ENCODE measurements at places on chromosomes 5 and 9.

GRCh38 chr9:124855566-124855943 is 2.3 kb downstream of the WDR38 start:
- DNase-seq, result no peak

DNA sequence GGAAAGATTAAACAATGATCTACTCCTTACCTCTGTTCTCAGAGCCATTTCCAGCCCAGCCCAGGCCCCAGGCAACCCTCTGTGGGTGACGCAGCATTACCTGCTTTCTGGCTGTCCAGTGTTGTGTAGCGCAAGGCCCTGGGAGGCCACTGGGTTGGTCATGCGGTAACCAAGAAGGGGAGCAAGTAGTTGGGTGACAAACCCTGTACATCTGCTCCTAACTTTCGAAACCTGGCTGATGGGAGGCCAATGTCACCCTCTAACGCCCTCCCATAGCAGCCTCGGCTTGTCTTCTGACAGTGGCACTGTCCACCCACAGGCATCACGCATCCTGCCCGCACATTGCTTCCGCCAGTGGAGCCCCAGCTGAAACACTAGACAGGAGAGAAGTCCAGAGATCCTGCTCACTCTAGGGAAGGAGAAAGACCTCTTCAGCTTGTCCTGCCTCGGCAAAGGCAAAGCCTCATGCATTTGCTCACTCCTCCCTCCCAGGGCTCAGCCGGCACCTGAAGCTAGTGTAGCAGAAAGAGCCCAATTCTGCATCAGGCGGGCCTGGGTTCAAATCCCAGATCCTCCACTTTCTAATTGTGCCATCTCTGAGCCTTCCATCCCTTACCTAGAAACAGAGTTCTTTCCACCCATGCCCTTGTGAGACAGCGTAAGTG is 94.6 kb downstream of the ADAMTS2 start:
- no peak for DNase-seq

DNA sequence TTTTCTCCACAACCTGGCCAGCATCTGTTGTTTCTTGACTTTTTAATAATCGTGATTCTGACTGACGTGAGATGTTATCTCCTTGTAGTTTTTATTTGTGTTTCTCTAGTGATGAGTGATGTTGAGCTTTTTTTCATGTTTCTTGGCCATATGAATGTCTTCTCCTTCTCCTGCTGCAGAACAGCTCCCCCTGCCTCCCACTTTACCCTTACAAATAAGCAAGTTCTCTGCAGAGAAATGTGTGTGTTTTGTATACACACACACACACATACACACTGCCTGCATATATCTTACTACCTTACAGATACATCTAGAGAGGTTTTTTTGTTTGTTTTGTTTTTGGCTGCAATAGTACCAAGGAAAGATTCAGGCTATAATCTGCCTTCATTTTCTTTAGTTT is 88.7 kb upstream of the PHF24 start:
- DNase-seq, result no peak

DNA sequence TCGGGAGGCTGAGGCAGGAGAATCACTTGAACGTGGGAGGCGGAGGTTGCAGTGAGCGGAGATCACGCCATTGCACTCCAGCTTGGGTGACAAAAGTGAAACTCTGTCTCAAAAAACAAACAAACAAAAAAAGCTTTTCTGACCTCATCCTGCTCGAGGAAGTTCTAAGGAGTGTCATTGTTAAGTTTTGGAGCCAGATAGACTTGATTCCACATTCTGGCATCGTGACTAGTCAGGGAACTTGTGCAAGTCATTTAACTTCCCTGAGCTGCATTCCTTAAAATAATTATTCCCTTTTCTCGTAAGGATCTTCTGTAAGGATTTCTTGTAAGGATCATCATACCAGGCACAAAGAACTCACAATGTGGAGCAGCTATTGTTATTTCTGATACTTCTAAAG is 26.2 kb downstream of the SNX24 start:
- DNase-seq, result no peak

DNA sequence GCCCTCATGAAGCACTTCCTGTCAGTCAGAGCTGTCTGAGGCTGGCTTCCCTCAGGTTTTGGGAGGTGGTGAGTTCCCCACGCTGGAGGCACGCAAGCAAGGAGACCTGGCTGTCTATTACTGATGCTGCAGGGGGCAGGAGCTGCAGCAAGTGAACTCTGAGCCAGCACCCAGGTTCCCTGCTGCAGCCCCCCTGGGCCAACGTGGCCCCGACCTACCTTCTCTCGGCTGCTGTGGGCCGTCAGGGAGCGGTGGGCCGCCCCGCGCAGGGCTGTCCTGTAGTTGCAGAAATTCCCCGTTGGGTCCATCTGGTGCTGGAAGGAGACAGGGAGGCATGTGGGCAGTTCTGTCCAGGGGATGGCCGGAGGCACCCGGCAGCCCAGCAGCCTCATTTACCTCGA is 46.8 kb upstream of the RNF130 start:
- no peak for DNase-seq

DNA sequence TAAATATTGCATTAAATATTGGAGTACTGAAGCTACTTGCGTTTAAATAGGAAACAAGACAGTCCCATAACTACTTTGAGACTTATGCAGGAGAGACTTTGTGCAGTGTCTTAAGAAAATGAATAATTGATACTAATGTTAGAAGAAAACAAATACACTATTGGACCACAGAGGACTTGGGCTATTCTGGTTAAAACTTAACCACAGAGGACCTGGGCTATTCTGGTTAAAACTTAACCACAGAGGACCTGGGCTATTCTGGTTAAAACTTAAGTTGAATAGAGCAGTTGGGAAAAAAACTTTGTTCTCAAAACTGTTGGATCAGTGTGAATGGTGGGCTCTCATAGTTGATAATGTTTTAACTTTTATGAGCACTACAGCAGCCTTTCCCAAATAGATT is 141.7 kb downstream of the WDR70 start:
- no peak for DNase-seq

- no peak for DNase-seq
Observed at GRCh38 chr9:104856413-104856941, 71.5 kb downstream of the ABCA1 start.

DNA sequence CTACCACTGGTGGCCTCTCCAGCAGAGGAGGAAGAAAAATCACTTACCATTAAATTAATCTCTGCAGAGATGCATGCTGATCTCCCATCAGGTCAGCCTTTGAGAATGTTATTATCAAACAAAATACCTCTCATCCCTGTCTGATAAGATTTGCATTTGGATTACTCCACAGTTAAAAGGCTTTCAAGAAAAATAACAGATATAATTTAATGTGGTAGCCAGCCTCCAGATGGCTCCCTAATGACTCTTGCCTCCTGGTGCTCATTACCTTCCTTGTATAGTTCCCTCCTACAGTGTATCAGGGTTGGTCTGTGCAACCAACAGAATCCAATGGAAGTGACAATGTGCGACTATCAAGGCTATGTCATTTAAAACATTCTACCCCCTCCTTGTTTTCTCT is 63.6 kb upstream of the TNPO1 start:
- DNase-seq, result no peak

GRCh38 chr5:90898326-90899013 is 339.9 kb downstream of the ADGRV1 start:
- DNase-seq, result peak; percentile 27

- no peak for DNase-seq
Observed at GRCh38 chr5:35794328-35794619, 62.4 kb upstream of the IL7R start.

DNA sequence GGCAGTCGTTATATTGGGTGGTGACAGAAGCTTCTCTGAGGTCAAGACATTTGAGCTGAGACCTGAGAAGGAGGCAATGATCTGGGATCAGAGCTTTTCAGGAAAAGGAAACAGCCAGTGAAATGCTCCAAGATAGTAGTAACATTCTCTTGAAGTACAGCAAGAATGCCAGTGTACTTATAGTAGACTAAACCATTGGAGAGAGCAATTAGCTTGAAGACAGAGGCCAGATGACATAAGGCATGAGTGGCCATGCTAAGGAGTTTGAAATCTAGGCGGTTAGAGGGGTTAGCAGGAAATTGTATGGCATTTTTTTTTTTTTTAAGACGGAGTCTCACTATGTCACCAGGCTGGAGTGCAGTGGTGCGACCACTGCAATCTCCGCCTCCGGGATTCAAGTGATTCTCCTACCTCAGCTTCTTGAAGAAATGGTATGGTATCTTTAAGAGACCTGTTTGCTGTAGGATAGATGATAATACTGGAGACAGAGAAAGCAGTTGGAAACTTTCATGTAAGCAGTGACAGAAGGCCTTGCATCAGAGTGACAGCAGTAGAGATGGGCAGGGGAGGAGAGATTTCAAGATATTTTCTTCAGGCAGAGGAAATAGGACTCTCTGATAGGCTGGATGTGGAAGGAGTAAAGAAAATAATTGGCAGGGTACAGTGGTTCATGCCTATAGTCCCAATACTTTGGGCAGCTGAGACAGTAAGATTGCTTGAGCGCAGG is 482.2 kb upstream of the PAPPA start:
- DNase-seq, result no peak

- no peak for DNase-seq
Observed at GRCh38 chr5:81195335-81195929, 37.7 kb upstream of the CKMT2 start.

- no peak for DNase-seq
Observed at GRCh38 chr5:134609232-134609851, 23.3 kb downstream of the SAR1B start.

All from retinal pigment epithelial cell (primary cell).